ENCODE measurements at places on chromosomes 4 and X.

GRCh38 chr4:174080361-174080760 lies 203.1 kb downstream of the FBXO8 start:
- no peak for DNase-seq

- DNase-seq, result peak; percentile 76
Measured at GRCh38 chr4:41069838-41070237, 144.5 kb downstream of the APBB2 start.

- no peak for DNase-seq
Measured at GRCh38 chr4:102817021-102817605, 10.2 kb downstream of the UBE2D3 start.

- DNase-seq, result no peak
Measured at GRCh38 chrX:153569475-153569874, 29.5 kb downstream of the CCNQ start.

GRCh38 chr4:32268863-32269262 lies 1548.7 kb downstream of the PCDH7 start:
- no peak for DNase-seq

DNA sequence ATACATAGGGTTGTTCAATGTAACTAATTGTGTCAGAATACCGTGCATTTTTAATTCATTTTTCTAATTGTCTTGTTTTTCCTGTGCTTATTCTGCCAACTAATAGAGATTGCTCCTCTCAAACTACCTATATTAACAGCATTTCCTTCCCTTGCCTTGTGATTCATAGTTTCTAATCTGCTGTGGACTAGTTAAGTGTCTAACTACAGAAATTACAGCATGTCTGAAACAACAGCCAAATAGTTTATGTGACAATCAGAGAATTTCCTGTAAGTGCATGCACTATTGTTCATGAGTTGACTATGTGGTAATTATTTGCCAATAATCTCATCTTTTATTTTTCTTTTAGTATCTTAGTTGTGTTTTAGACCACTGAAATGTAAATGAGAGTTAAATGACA lies 4.1 kb upstream of the SEC24B start:
- DNase-seq, result no peak

GRCh38 chrX:105098201-105098600 lies 122.3 kb downstream of the TEX13A start:
- no peak for DNase-seq

DNA sequence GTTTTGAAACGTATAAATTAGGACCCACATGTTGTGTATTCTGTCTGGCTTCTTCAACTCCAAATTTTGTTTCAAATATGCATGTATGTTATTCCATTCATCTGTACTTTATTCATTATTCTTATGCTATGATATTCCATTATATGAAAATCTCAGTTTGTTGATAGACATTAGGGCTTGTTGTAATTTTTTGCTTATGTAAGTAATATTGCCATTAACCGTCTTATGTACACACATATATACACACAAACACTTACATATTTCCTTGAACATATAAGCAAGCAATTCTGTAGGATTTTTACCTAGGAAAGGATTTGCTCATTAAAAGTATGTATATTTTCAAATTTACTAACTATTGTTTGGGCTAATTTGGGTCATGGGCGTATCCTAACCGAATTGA lies 808.0 kb upstream of the MAGEB2 start:
- no peak for DNase-seq

DNA sequence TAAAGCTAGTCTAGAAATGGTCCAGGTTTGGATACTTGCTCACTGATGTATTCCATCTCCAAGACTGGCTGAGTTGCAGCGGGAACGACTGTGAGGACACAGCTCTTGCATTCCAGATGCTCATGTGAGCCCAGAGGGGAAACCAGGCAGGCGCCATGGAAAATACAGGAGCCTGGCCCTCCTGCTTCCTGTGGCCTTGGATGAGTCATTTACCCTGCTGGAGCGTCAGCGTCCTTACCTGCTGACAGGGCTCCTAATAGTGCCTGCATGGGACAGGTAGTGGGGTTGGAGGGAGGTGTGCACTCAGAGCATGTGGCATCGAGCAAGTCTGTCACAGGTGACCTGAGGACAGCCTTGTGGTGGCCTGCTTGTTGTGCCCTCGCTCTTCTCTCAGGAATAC lies 69.4 kb downstream of the NSG1 start:
- DNase-seq, result no peak

GRCh38 chr4:85170241-85170640 lies 203.8 kb upstream of the WDFY3 start:
- no peak for DNase-seq

- DNase-seq, result no peak
Measured at GRCh38 chr4:106582103-106582502, 213.5 kb upstream of the GIMD1 start.

DNA sequence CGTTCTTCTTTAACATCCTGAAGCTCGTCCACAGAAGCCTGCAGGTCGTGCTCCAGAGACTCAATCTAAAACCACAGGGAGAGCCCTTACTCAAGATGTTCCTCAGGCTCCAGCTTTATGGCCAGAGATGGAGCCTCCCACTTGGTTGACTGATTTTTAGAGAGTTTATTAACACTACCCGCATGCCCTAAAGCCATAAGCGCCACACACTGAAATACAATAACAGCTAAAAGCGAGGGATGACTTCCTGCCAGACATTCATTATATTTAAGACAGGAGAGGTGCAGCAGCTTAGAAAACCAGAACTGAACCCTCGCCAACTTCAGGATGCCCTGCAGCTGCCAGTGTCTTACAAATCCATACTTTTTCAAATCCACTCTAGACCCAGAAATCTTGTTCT lies 42.0 kb downstream of the SOD3 start:
- no peak for DNase-seq

DNA sequence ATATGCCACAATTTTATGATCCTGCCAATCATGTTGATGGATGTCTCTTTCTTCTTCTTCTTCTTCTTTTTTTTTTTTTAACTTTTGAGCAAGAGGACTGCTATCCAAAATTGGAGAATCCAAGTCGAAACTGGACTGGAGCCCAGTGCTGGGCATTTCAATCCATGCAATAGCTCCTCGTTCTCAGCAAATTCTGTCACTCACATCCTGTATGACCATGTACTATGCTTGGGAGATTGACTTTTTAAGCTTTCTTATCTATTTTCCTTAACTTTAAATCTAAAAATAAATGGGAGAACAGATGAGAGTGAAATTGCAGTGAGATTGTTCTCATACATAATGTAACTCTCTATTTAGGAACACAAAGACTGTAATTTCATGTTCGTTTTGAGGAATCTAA lies 123.0 kb upstream of the PUDP start:
- no peak for DNase-seq

GRCh38 chr4:174144106-174144505 lies 139.4 kb downstream of the FBXO8 start:
- DNase-seq, result no peak

DNA sequence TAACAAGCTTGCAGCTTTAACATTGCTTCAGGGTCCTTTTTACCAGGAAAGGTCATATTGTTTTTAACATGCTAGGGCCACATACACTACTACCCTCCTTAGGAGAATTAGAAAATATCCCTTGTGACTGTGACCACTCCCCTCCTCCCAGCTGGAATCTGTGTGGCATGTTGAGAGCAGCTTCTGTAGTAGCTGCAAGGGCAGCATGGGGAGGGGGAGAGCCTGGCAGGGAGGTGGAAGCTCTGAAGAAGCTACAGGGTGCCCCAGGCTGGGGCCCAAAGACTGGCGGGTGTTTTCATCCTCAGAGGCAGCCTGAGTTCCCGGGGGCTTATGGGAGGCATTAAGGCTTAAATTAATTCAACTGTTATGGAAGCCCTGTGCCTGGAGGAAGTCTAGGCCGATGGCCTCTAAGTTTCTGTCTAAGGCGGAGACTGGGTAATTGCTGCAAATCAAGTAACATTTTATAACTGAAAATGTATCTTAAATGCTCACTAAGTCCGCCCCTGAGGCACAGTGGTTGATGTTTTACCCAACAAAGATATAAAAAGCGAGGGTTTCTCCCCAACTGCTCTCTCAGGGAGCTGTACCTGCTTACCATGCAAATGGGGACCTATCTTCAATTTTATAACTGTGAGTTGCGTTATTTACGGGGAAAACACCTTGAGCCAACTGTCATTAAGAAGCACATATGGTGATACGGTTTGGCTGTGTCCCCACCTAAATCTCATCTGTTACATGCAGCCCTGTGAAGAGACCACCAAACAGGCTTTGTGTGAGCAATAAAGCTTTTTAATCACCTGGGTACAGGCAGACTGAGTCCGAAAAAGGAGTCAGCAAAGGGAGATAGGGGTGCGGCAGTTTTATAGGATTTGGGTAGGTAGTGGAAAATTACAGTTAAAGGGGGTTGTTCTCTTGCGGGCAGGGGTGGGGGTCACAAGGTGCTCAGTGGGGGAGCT lies 37.4 kb upstream of the STS start:
- DNase-seq, result peak; percentile 40

DNA sequence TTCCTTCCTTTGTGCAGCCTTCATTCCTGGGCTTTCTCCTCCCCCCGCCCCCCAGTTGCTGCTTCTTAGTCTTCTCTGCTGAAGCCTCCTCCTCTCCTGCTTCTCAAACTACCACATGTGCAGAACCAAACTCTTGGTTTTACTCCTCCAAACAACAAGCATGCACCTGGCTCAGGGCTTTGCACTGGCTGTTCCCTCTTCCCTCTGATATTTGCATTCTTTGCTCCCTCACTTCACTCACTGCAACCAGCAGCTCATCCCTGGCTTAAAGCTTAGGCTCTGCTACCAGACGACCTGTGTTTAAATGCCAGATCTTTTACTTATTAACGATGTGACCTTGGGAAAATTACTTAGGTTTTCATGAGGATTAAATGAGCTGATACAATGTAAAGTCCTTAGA lies 51.4 kb downstream of the MED28 start:
- DNase-seq, result no peak

Measured in NCI-H345 (cell line).